CD4-positive, CD25-positive, alpha-beta regulatory T cell (primary cell): ENCODE measurements at places on chromosomes 4 and X. TPM values are rescaled to one million over a fixed set of nuclear protein-coding genes. Genes with fewer than 3 reads are reported as not detected.

GRCh38 chr4:17781300-17782287, at the start of gene FAM184B:
TSS of gene FAM184B (minus strand) at chr4:17781621. CDS start at chr4:17781299, 322 bp downstream.
- DNase-seq = no peak

DNA sequence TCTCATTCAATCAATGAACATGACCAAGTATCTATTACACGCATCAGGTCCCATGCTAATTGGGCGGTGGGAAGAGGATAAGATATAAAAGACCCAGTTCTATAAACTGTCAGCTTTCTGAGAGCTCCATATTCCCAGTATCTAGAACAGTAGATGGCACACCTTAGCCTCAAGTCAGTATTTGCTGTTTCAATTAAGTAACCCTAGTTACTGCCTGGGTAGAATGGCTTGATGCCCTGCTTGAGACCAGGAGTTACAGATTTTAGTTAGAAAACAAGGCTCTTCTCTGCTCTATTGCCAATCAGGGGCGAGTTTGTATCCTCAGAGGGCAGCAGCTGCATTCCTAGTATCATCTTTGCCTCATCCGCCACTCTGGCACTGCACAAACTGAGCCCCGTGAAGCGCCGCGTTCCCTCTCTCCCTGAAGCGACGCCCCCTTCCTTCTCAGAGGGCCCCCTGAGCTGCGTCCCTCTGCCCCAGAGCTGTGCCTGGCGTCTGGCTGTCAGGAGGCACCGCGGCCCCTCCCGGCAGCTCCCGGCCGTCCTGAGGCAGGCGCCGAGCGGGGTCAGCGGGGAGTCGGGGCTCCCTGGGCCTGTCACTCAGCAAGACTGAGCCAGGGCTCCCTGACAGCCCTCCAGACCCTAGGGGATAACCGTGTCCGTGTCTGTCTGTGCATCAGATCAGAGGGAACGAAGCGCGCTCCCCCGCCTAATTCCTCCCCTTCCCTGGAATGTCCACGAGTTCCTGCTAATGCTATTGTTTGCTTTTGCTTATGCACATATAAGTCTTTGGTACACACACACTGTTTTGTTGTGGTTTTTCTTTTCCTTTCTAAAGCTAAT, 212.4 kb upstream of the TTC29 start:
- no peak for DNase-seq

DNA sequence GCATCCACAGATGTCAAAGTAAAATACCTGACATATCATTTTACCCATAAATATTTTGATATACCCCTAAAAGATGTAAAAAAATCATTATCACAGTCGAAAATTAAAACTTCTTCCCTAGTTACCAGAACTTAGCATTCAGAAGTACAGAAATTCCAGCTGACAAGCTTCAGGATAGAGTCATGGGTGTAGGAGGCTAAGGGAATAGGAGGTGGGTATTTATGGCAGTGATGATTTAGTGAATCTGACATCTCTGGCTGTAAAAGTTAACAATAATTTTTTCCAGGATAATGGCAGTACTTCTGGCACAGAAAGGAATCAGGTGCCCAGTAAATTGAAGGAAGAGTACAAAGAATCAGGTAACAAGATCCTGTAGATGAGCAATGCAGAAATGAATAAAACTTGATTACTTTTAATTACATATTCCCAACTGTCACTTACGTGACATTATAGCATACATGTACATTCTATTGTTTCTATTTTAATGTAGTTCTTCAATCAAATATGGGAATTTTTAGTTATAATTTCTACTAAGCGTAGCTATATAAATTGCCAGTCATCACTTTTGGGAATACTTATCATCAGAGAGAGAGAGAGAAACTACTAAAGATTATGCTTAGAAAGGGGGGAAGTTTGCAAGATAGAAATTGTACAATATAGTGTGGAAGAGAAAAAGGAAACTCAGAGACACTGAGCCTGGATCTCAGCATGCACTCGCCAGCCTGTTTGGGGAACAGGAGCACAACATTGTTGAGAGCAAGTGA, 143.4 kb downstream of the TMEM144 start:
- DNase-seq = no peak

UGT2B15 gene
- total RNA-seq = not detected

DUX4 gene
- not detected for total RNA-seq

POF1B gene
- total RNA-seq = 0.57 TPM
